ENCODE measurements at places on chromosomes 1 and 21.
A peak's percentile ranks its signal among the peaks of the same experiment; 100 is the strongest.

DNA sequence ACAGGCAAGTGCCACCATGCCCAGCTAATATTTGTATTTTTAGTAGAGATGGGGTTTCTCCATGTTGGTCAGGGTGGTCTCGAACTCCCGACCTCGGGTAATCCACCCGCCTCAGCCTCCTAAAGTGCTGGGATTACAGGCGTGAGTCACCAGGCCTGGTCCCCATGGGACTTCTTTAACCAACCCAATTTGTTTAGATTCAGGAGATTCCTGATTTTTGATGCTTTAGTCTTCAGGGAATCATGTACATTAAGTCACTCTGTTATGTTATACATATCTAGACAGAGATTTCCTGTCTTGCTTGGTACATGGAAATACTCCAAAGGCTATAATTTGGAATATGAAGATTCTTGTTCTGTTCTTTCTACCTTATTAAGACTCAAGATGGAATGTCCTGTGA lies 202.4 kb upstream of the L1TD1 start:
- DNase-seq = no peak

DNA sequence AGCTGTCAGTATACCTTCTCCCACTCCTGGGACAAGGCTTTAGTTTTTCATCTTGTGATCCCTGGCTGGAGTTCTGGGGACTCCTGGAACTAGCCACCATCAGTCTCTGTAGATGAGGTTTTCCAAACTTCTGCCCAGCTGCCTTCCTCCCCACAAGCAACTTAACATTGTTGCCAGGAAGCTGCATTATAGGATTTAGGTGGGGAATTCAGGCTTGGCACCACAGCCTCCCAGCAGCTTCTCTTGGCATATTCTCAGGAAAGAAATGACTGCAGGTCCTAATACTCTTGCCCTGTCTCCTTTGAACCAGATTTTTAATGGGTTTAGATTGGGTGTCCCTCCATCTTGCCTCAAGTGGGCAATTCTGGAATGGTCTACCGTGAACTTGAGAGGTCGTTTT lies 18.6 kb upstream of the KCNQ4 start:
- DNase-seq = no peak

DNA sequence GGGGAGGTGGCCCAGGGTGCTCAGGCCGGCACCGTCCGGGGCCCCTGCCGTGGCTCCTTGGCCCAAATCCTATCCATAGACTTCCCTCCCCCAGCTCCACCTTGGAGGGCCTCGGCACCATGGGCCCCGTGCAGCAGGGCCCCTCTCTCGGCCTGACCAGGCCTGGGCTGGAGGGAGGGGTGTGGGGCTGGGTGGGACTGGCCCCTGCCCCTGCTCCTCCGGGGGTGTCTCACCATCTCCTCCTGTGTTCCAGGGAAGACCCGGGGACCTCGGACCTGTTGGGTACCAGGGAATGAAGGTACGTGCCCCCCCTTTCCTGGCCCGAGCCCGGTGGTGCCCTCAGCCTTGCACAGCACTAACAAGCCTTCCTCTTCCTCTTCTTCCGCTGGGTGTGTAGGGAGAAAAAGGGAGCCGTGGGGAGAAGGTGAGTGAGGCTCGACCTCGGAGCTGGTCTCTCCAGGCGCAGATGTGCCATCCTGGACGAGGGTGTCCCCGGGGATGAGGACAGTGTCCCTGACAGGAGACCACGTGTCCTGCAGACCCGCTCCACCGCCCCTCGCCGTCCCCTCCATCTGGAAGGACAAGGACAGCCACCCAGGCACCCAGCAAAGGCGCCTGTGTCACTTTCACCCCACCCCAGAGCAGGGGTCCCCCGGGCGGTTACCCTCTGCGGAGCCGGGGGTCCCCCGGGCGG lies 7.9 kb downstream of the COL6A1 start:
- no peak for DNase-seq

- DNase-seq = no peak
These were observed 187.9 kb downstream of the PTPRU start for GRCh38 chr1:29424266-29424665.

DNA sequence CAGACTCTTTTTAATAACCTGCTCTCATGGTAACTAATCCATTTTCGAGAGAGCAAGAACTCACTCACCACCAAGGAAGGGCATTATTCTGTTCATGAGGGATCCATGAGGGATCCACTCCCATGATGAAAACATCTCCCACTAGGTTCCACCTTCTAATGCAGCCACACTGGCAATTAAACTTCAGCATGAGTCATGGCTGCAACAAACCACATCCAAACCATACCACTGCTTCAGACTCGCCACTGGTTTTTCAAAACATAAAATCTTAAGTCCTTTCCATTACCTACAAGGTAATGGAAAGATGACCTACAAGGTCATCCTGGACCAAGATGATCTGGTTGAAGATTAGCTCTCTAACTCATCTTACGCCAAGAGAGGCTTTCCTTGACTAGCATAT lies 405.1 kb downstream of the VAV3 start:
- DNase-seq = no peak

GRCh38 chr1:22472596-22472995 lies 20.9 kb downstream of the ZBTB40 start:
- no peak for DNase-seq

GRCh38 chr21:36699546-36700294 lies 805 bp downstream of the SIM2 start:
- DNase-seq = no peak

GRCh38 chr1:175307160-175307559 lies 114.6 kb upstream of the KIAA0040 start:
- DNase-seq = no peak

GRCh38 chr1:222892137-222892769 lies 77.4 kb downstream of the DISP1 start:
- DNase-seq = peak; percentile 81

GRCh38 chr1:240616018-240616417 lies 4.1 kb upstream of the GREM2 start:
- no peak for DNase-seq

- DNase-seq = peak; percentile 79
These were observed 9.4 kb upstream of the FMO3 start for GRCh38 chr1:171081314-171081753.

DNA sequence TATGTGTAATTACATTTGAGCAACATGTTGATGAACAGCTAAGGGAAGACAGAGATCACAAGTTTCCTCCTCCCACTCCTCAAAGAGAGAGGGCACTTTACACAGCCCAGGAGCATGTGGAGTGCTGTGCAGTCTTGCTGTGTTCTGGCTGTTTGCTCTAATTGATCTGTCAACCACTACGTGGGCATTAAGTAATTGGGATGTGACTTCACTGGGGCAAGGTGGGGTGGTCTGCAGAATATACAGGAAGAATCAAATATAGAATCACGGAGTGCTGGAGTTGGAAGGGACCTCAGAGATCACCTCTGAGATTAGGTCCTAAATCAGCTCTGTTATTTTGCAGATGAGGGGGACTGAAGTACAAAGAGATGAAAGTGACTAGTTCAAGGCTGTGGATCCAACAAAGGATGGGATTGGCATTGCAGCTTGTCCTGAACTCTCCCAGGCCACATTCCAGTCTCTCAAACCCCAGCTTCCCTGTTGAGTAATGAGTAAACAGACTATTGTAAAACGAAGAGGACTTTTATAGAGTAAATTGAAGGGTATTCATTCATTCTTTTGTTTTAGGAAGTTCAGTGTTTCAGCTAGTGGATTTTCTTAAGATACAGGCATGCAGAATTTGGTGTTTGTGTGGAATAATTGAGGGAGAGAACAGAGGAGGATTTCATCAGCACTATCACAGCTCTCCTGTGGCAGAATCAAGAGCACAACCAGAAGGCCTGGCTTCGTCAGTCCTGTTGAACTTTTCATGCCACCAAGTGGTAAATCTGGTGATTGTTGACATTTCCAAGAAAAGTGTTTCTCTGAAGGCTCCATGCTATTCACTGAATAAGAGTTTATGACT lies 22.4 kb downstream of the NOS1AP start:
- DNase-seq = peak; percentile 40

GRCh38 chr1:30934613-30935012 lies 26.1 kb upstream of the SDC3 start:
- no peak for DNase-seq

DNA sequence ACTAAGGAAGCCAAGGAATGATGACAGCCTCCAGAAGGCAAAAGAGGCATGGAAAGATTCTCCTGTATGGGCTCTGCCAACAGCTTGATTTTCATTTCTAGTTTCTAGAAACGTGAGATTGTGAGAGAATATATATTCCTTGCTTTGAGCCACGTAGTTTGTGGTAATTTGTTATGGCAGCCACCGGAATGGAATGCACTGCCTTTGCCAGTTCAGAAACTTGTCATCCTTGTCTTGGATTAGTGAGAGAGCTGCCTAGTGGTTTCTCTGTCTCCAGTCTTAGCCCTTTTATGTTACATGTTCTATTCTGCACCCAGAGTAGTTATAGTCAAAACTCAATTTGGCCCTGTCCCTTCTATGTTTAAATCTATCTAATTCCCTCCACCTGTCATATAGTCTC lies 216.0 kb upstream of the PTGFR start:
- peak; percentile 40 for DNase-seq

- DNase-seq = peak; percentile 75
These were observed 60.5 kb upstream of the USP25 start for GRCh38 chr21:15669247-15669646.

- peak; percentile 75 for DNase-seq
These were observed 17.5 kb downstream of the PTGS2 start for GRCh38 chr1:186662752-186663151.

GRCh38 chr1:237045278-237046016 lies 3.5 kb downstream of the RYR2 start:
- no peak for DNase-seq

- DNase-seq = no peak
These were observed 43.6 kb upstream of the ESRRG start for GRCh38 chr1:216766633-216767327.

DNA sequence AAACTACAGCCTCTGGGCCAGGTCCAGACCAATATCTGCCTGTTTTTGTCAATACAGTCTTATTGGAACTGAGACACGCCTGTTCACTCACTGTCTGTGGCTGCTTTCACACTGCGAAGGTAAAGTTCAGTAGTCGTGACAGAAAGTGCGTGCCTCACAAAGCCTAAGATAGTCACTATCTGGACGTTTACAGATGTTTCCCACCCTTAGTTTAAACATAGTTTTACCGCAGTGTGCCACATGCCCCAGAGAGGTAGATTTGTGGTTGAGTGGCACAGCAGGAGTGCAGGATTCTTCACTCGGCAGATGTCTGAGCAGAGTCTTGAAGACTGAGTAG lies 61.9 kb downstream of the NFASC start:
- no peak for DNase-seq

- no peak for DNase-seq
These were observed 42.0 kb downstream of the STUM start for GRCh38 chr1:226590614-226591013.

DNA sequence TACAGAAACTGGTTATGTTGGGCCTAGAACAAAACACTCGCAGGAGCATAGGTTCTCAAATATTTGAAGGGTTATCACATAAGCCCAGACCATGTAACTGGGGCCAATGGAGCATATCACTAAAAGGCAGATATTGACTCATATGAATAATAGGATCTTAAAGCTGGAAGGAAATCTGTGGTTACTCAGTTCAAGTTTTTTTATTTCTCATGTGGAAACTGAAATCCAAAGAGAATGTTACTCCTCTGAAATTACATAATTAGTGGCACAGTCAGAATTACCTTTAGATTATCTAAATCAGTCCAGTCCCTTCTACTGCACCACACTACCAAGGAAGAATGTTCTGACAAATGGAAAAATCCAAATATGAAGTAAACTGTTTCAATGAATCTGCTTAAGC lies 12.0 kb downstream of the SLAMF8 start:
- DNase-seq = no peak

GRCh38 chr1:108646648-108647269 lies 14.1 kb downstream of the HENMT1 start:
- DNase-seq = peak; percentile 97

GRCh38 chr1:3501856-3502640 lies 47.6 kb downstream of the ARHGEF16 start:
- peak; percentile 65 for DNase-seq

- peak; percentile 14 for DNase-seq
These were observed 94.6 kb upstream of the ZBTB18 start for GRCh38 chr1:243956450-243956849.

DNA sequence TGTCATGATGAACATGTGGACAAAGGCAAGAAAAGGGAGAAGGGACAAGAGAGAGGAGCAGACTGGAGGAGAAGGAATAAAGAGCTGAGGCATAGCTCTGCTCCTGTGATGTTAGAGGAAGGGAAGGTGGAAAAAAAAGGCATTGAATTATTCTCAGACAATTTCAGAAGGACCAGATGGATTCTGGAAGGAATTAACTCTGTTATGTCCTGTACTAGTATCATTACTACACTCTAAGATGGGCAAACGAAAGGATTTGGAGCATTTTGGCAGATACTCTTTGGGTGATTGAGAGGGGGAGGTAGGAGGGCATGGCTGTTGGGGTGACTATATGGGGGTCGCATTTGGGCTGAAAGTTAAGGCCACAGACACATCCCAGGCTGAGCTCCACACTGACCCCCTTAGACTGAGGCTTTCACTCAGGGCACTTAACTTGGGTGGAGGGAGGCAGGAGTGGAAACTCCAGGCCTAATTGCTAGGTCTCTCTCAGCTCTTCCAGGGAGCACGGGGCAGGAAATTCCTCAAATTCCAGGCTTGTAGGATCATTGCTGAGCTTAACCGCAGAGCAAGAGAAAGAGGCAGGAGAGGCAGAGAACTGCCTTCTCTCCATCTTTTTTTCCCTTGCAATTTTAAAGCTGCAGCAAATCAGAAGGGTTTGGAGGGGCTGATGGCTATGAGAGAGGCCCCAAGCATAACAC lies 25.9 kb downstream of the KIRREL1 start:
- peak; percentile 96 for DNase-seq

DNA sequence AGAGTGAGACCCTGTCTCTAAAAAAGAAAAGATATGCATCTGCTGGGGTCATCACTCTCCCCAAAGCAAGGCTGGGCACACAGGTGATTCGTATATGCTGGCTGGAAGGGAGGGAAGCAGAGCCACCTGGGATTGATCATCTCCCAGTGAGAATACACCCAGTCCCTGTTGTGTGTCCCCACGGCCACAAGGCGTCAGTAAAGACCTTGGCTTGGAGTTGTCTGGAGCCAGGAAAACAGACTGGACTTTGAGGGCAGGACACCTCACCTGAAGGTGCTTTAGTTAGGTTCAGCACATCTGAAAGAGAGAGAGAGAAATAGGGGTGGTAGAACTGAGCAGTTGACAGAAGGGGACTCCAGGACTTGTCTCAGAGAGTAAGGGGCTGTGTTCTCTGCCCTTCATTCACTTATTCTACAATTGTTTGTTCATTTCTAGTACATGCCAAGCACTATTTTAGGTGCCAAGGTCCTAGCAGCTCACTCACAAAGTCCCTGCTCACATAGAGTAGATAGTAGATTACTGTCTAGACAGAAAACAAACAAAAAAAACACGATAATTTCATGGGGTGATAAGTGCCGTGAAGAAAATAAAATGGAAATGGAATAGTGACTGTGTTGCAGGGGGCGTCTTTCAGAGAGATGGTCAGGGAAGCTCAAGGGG lies 13.5 kb downstream of the CITED4 start:
- peak; percentile 84 for DNase-seq

DNA sequence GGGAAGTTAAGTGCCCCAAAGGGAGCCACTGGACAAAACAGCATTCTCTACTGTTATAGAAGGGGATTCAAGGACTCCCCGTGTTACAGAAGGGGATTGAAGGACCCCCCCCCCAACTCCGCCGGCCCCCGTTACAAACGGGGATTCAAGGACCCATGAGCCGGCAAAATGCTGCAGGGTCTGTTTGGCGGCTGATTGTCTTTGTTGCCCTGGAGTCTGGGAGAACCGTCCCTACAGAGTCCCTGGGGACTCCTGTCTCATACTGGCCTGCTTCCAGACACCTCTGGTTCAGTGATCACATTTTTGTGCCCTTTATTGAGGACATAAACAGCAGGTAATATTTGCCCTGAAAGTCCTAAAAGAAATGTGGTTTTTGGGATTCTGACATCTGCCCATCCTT lies 96.4 kb downstream of the SYF2 start:
- DNase-seq = no peak

Data from choroid plexus epithelial cell (primary cell).